ENCODE measurements at places on chromosomes 2 and 18.

DNA sequence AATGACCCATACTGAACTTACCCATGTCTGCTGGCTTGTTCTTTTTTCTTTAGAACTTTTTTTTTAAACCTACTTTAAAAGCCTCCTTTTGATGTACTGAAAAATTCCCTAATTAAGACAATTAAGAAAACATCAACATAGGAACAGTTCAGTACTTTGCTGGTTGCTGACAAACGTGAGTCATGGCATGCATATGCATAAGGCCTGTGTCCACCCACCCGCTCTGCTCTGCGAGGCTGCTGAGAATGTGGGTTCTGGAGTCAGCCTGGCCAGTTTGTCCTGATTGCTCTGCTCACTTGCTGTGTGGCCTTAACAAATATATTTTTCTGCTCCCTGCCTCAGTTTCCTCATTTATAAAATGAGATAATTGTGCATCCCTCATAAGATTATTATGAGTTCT is 27.3 kb downstream of the LAMA3 start:
- no peak for DNase-seq

GRCh38 chr2:47456851-47457250 is 53.9 kb downstream of the MSH2 start:
- DNase-seq = no peak

GRCh38 chr2:134572314-134573084 is 146.3 kb downstream of the TMEM163 start:
- DNase-seq = no peak

DNA sequence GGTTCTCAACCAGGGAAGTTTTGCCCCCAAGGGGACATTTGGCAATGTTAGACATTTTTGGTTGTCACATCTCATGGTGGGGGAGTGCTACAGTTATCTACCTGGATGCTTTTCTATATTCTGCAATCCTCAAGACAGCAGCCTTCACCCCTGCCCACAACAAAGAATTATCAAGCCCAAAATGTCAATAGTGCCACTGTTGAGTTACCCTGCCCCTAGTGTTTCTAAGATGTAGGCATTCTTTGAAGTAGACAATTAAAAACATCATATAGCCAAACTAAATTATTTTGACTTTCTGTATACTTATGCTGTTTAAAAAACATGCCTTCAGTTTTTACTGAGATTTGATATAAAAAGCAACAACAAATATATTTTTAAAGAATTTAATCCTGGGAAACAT is 48.0 kb downstream of the ABI2 start:
- DNase-seq = no peak

DNA sequence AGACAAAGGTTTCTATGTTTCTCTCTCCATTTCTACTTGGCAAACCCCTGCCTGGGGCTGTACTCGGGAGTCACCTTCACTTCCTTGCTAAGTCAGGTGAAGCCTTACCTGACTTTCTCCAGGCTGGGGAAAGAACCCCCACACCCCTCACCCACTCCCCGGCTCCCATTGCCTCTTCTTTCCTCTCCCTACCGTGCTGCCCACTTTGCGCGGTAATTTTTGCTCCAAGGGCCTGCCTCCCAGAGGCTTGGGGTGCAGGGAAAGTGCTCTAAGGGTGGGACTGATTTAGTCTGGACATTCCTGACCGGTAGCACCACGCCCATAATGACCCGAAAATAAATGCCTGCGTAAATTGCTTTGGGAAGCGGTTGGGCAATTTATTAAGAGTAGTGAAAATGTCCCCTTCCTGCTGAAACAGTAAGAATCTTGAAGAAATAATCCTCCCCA is 49.1 kb upstream of the ATP6V1B1 start:
- DNase-seq = no peak

GRCh38 chr2:204687776-204688175 is 142.5 kb downstream of the PARD3B start:
- DNase-seq = no peak

DNA sequence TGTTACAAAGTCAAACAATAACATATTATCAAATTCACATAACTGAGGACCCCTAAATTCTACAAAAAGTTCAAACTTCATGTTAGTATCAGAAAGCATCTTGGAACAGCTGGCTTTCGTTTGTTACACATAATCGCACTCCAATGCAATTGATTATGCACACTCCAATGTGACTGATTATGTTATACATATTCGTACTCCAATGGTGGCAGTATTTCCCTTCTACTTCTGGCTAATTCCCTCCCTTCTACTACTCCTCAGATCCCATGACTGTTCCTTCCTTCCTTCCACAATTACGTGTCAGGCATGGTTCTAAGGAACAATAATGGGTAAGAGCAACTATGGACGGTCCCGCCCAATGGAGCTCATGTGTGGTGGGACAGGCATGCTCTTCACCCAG is 137.1 kb upstream of the CCDC150 start:
- no peak for DNase-seq

GRCh38 chr2:219453671-219454590 is 19.3 kb downstream of the SPEG start:
- DNase-seq = no peak
